ENCODE measurements at places on chromosomes 1 and 21.

- no peak for ATAC-seq
Observed at GRCh38 chr1:10975567-10976326, 36.7 kb upstream of the TARDBP start.

DNA sequence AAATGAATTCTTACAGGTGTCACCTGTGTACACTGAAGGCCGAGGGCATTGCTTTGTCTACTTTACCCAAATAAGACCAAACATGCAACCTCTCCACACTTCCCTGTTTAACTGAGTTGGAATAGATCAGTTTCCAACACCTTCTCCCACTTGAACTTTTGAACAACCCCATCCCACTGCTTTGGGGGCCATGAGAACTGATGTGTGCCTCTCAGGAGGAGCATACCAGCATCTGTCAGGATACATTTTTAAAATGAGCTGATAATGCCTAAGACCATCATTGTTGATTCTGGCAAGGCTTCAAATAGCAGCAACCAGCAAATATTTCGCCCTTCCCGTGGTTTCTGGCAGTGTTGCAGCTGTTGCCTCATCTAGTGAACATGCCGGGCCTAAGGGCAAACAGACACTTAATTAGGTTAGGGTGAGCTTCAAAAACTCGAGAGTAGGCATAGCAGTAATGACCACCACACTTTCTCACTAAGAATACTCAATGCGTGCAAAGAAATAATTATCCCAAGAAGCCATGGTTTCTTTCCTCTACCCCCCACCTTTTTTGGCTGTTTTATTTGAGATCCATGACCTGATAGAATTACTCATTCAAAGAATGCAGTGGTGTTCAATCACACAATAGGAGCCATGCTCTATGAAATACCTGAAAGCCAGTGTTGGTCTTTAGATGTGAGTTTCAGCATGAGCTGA, 63.7 kb downstream of the MAP10 start:
- ATAC-seq, result no peak

- no peak for ATAC-seq
Observed at GRCh38 chr1:175138579-175138978, 54.0 kb downstream of the KIAA0040 start.

- no peak for ATAC-seq
Observed at GRCh38 chr1:40986328-40986783, 6.9 kb downstream of the CTPS1 start.

DNA sequence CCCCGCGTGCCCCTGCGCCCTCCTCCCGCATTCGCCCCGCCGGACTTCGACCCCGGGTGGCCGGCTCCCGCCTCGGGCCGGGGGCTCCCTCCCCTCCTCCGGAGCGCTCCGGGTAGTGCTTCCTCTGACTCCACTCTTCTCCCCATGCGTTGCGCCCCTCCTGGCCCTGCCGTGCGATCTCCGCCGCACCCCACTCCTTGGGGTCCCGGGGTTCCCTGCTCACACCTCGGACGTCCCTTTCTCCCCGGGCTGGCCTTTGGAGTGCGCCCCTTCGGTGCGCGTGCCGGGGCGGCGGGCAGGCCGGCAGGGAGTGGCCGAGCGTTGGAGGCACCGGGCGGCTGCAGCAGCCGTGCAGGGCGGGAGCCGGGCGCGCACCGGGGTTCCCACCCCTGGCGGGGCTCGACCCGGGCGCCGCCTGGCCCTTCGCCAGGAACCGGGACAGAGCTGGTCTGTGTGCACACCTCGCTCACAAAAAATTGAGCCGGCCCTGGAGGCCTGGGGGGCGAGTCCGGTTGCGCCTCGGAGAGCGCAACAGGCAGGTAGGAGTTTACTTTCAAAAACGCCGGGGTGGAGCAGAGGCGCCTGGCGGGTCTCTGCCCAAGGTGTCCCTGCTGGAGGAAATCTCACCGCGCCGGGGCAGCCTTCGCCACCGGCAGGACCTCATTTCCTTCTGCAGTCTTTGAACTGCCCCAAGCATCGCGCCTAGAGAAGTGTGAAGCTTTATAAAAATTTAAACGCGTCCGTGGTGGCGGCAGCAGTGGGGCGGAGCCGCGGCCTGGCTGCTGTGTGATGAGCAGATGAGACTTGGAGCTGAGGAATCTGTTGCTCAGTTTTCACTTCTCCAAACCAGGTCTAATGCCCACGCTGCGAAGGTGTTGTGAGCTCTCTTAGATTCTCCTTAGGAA, 650 bp downstream of the VANGL1 start:
- ATAC-seq, result peak; percentile 33
